ENCODE measurements at places on chromosomes 12 and 14.

DNA sequence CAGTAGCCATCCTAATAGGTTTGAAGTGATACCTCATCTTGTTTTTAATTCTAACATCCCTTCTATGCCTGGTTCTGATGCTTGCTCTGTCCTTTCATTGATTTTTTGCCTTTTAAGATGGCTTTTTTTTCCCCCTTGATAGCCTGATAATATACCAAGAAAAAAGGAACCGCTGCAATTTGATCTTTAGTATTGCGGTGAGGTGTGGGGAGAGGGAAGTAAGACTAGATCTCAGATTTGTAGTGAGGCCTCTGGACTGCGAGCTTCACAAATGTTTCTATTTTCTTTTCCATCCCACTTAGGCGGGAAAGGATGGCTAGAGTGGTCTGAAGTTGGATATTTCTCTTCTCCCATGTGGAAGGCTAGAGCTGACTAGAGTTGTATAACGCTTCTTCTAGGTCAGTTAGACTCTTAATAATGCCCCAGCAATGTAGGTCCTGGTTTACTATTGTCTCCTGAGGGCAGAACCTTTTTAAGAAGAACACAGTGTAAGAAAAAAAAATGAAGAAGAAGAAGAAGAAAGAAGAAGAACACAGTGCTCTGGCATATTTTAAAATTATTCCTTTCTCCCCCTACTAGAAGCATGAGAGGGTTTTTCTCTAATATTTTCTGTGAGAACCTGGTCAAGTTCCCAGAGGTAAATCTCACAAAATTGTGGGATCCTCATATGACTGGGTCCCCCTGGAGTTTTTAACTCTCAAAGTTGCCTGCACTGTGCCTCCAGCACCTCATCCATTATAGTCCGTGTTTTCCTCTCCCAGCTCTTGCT, 11.9 kb upstream of the KLRB1 start:
- no peak for DNase-seq

DNA sequence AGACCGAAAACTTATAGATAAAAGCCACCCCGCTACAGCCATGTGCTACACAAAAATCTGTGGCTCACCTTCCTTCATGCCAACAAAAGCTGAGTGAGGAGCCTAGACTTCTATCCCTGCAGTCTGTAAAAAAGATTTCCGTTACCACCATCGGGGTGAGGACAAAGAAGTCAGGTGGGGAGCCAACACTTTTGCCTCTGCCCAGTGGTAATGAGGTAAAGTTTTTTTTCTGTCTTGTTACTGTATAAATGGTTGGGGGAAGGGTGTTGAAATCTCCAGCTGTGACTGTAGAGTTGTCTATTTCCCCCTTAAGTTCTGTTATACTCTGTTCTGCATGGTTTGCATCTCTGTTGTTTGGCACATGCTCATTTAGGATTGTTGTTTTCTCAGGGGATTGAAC, 707.8 kb downstream of the FLRT2 start:
- DNase-seq, result no peak

GRCh38 chr12:67390273-67390672, 121.1 kb downstream of the CAND1 start:
- DNase-seq, result no peak

DNA sequence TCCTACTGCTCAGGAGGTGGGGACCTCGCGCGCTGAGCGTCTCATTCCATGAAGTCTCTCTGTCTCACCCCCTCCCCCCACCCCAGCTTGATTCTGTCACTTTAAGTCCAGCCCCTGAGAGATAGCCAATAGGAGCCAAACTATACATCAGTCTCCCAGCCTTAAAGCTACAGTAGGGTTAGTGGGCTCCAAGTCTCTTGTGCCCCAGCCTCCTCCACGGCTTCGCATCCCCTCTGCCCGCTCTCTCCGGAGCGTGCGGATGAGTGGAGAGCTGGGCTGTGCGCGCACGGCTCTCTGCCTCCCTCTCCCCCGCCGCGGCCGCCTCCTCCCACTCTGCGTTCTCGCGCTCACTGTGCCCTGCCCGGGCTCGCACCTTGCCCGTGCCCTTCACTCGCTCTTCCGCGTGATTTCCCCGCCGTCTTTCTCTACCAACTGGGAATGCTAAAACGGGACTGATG, at the start of gene ESRRB:
ESRRB (plus strand) TSS at position 191 of the 458 bp plus-strand sequence; CDS start at position 456, 265 bp downstream.
- DNase-seq, result no peak

- no peak for DNase-seq
Observed at GRCh38 chr14:25298238-25298637, 248.3 kb upstream of the STXBP6 start.

GRCh38 chr14:20996521-20996920, 2.6 kb upstream of the SLC39A2 start:
- DNase-seq, result no peak

DNA sequence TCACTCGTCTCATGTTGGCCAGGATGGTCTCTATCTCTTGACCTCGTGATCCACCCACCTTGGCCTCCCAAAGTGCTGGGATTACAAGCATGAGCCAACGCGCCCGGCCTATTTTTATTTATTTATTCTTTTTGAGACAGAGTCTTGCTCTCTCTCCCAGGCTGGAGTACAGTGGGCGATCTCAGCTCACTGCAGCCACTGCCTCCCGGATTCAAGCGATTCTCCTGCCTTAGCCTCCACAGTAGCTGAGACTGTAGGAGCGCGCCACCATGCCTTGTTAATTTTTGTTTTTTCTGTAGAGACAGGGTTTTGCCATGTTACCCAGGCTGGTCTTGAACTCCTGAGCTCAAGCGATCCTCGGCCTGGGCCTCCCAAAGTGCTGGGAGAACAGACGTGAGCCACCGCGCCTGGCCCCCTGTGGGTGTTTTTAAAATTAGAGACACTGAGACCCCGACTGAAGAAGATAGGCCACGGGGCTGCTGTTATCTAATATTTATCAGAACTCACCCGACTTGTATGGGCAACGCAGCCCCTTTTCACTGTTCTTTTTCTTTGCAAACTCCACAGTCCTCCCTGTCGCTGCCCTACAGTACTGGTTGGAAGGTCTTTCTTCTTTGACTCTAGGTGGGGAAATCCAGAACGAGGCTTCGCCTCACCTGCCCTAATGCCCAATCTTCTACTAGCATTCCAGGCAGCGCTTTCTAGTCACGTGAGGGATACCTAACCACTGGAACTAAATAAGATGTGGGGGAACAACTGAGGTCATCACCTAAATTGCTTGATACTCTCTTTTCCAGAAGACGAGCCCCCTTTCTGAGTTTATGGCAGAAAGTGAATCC, 1.4 kb upstream of the GABARAPL1 start:
- no peak for DNase-seq

- no peak for DNase-seq
Observed at GRCh38 chr14:68359022-68359836, 433.6 kb downstream of the ZFP36L1 start.

DNA sequence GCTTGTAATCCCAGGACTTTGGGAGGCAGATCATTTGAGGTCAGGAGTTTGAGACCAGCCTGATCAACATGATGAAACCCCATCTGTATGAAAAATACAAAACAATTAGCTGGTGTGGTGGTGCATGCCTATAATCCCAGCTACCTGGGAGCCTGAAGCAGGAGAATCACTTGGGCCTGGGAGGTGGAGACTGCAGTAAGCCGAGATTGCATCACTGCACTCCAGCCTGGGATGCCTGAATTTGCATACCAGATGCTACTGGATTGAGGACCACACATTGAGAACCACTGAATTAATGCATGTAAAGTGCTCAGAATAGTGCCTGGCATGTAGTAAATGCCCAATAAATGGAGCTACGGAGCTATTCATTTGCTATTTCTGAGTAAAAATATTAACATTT, 14.9 kb upstream of the MYH7 start:
- no peak for DNase-seq

DNA sequence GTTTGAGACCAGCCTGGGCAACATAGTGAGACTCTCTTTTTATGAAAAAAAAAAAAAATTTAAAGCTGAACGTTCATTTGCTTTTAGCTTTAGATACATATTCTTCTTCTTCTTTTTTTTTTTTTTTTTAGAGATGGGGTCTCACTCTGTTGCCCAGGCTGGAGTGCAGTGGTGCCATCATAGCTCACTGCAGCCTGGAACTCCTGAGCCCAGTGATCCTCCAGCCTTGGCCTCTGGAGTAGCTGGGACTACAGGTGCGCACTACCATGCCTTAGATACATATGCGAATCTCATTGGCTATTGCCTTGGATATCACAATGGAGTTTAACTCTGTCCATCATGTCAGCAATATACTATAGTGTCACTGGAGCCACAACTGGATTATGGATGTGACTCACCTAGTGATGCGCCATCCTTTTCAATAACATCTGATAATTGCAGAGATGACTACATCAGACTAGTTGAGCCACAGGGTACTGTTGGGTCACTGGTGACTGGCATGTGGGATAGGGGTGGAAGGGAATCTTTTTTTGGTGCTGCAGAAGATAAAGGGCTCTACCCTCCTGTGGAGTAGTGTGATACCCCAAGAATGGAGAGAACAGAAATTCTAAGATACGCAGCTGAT, 2.7 kb upstream of the ADIPOR2 start:
- DNase-seq, result no peak

GRCh38 chr14:26233118-26233517, 364.7 kb downstream of the NOVA1 start:
- no peak for DNase-seq

DNA sequence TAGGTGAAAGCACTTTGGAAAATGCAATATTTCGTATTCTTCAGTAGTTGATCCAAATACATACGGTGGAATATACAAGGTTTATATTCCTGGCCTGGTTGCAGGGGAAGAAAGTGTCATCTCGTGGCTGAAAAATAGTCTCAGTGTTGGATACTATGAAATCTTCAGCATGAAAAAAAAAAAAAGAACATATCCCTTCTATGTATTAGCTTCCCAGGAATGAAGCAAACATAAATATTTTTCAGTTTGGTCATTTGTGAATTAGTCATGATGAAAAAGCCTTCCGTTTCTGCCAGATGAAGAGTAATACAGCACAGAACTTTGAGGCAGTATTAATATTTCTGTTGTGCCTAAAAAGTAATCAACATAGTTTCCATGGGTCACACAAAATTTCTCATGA, 36.7 kb downstream of the FLRT2 start:
- peak; percentile 69 for DNase-seq

GRCh38 chr12:89461649-89462612, 62.7 kb downstream of the GALNT4 start:
- no peak for DNase-seq

DNA sequence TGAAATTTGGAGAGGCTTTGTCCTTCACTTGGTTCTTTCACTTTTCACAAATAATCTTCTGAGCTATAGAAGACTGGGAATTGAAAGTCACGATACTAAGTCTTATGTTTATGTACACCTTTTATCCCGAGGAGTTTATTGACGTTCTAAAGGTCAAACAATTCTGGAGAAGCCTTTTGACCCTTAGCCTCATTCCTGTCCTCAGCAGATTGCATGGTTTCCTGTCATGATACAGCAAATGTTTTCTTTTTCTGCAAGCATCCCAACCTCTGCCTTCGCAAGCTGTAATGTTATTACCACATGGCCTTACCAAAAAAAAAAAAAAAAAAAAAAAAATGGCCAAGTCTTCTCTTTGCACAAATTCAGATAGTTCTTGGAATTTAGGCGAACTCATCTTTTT, 411.7 kb upstream of the FLRT2 start:
- no peak for DNase-seq

DNA sequence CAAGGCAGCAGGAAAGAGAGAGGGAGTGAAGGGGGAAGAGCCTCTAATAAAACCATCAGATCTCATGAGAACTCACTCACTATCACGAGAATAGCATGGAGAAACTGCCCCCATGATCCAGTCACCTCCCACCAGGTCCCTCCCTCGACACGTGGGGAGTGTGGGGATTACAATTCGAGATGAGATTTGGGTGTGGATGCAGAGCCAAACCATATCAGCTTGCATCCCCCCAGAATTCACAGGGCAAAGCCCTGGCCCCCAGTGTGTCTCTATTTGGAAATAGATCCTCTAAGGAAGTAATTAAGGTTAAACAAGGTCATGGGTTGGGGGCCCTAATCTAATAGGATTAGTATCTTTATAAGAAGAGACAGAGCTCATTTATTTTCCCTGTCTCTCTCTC, 56.1 kb upstream of the TCL1A start:
- no peak for DNase-seq

GRCh38 chr12:19404242-19404880, 34.9 kb upstream of the AEBP2 start:
- no peak for DNase-seq

- DNase-seq, result peak; percentile 26
Observed at GRCh38 chr14:53054457-53054856, 98.7 kb downstream of the DDHD1 start.

DNA sequence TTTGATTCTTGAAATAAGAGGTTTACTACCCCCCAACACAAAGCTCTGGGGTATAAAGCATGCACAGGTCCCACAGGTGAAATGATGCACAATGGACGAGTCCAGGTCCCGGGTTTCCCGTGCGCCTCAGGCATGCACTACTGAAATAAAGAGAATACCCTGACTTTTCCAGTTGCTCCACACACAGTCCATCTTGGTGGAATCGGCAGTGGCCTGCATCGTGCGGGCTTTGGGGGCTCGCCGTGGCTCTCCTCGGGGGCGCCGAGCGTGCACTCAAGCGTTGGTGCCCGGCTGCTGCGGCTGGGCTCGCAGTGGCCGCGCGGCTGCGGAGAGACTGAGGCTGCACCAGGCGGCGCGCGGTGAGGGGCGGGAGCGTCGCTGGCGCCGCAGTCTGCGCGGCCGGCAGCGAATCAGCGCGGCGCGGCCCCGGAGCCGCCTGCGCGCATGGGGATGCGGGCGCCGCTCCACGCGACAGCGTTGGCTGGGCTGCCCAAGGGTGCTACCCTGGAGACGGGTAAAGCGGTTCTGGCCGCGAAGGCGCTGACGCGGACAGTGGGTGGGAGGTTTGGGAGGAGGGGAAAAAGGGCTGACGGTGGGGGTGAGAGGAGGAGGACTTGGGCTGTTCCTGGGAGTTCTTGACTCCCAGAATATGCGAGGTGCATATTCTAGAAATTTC, 53.8 kb upstream of the CCDC175 start:
- no peak for DNase-seq

DNA sequence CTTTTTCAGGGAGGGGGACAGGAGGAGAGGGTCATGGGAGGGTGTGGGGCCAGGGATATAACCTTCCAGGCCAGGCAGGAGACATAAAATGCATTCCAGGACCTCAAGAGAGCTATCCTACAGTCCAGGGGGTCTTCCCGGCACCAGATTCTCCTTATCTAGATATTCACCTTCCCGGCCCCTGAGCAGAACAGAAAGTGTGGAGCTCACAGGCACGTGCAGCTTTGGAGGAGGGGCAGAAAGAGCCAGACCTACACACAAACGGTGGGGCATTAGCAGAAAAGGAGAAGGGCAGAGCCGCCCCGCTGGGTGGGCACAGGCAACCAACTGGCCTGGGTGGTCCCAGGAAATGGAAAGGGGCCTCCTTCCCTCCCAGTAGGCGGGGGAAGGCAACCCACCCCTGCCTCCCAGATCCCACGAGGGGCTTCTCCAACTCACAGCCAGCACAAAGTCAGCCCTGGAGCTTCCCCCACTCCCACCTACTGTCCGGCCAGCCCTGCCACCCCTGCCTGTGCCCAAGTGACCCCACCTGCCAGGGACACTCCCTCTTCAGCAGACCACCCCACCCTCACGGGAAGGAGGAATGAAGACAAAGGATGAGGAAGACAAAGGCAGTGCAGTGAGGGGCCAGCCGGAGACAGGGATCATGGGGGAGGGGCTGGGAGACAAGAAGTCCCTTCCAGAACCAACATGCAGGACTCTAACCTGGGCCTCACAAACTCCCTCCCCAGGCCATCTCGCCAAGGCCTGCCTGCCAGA, 33.3 kb downstream of the CCDC85C start:
- no peak for DNase-seq
